ENCODE measurements at places on chromosomes 16 and 17.

GRCh38 chr17:73643001-73643851, 1.0 kb downstream of the SDK2 start:
- no peak for DNase-seq

DNA sequence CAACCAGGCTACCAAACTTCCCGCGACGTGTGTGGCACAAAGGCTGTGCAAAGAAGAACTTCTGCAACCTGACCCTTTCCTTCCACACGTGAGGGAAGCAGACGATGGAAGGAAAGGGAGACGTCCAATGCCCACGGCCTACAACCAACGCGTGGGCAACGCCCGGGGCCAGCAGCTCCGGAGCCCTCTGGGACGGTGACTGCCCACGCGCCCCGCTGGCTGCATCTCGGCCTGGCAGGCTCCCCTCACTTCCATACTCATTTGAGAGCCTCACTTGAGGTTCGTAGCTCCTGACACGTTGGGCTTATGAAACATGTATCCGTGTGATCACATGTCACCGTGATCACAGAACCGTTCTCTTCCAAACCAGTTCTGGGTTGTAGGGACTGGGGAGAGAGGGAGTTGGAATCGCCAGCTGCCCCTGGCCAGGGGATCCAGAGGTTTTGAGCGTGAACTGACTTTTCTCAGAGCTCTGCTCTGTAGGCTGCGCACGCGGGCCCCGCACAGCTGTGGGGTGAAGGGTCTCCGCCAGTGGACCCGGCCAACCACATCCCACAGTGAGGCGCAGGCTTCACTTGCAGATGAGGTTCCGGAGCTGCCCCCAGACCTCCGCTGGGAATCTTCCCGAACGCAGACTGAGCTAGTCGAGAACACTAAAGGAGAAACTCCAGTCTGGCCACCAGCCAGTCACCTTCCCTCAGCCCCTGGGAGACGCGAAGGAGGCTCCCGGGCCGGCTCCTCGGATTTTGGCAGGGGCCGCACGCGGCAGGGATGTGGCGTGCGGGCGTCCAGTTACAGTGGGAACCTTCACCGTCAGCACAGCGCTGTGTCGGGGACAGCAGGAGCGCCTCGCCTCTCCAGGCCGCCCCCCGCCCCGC, 1.0 kb downstream of the LMF1 start:
- no peak for DNase-seq

DNA sequence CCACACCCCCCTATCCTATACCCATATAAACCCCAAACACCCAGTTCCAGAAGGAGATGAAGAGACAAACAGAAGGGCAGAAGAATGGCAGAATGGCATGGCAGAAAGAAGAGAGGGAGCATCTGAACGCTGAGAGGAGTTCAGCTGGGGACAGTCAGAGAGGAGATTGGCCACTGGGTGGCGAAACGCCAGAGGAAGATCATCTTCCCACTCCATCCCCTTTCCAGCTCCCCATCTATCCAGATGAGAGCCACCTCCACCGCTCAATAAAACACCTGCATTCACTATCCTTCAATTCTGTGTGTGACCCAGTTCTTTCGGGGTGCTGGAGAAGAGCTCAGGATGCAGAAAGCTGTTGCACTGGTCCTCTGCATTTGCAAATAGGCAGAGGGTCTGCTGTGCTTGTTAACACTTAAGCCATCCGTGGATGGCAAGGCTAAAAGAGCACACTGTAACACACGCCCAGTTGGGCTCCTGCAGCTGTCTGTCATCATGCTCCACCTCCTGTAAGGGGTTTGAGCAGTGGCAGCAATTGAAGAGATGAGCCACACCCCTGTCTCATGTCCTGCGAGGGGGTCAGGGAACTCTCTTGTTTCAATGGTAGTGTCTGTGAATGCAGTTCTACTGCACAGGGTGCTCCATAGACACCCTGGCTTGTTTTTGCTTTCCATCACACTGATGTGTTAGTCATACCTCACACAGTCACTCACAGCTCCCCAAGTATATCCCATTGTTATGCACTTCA, 1034.8 kb upstream of the RBFOX1 start:
- DNase-seq = peak; percentile 66

- DNase-seq = peak; percentile 75
Measured at GRCh38 chr16:82633964-82634600, 7.3 kb downstream of the CDH13 start.

DNA sequence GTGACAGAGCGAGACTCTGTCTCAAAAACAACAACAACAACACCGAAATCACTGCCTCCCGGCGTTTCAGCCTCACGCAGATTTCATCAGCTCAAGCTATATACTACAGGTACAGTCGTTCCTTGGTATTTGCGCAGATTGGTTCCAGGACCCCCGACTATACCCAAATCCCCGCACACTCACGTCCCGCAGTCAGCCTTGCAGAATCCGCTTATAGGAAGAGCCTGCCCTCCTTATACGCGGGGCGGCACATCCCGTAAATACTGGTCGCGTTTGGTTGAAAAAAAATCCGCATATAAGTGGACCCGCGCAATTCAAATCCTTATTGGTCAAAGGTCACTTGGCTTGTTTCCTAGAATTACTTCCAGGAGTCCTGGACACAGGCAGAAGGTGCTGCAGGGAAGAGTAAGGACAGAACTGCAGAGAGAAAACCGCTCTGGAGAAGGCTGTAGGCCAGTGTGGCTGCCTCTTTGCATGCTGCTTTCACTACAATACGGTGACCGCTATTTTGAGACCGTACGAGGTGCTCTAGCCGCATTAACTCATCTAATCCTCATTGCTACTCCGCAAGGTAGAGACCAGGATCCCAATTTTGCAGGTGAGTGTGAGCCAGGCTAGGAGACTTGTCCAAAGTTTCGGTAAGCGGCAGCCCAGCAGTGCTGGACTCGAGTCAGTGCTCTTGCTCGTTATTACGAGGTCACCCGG, 718 bp downstream of the NDUFAB1 start:
- DNase-seq = no peak

GRCh38 chr17:40510328-40510648, 8.9 kb upstream of the TNS4 start:
- DNase-seq = no peak

DNA sequence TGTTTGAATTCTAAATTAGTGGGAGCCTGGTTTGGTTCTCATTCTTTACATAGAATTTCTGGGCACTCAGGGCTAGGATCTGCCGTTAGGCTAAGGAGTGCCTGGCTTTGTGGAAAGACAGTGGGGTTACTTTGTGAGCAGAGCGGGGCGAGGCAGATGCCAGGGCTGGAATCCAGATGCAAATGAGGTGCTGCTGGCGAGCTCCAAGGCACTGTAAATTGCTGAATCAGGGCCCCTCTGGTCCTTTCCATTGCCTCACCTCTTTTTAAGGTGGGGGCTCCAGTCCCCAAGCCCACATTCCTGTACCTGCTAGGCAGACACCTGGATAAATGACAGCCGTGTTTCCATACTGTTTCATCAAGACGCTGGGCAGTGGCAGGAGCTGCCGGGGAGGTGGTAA, 33.8 kb downstream of the PIPOX start:
- DNase-seq = no peak

GRCh38 chr16:56289862-56290261, 98.6 kb downstream of the GNAO1 start:
- no peak for DNase-seq

DNA sequence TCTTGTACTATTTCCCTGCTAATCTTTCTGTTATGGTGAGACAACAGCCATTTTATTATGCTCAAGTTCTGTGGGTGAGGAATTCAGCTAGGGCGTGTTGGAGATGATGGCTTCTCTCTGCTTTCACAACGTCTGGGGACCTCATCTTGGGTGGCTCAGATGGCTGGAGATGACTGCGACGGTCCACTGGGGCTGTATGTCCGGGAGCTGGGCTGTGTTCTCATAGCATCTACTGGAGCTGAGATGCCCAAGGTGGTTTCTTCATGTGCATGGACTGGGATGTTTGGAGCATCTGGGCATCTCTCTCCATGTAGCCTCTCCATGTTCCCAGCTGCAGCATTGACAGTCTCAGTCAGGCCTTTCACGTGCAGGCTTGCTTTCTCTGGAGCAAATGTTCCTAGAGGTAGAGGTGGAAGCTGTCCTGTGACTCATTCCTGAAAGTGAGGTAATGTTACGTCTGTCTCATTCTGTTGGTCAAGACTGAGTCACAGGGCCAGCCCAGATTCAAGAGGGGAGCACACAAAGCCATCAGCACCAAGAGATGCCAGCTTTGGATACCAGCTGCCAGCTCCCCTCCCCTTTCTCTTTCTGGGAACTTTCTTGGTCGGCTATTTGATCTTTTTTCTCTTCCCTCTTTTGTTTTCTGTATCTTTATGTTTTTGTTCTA, 96.2 kb downstream of the RAP1GAP2 start:
- no peak for DNase-seq

GRCh38 chr17:41650794-41651624, 26.6 kb upstream of the KRT17 start:
- DNase-seq = no peak

GRCh38 chr17:28982131-28982793, 23.6 kb downstream of the SEZ6 start:
- DNase-seq = no peak

GRCh38 chr16:3879887-3880564, 487 bp downstream of the CREBBP start:
- no peak for DNase-seq

- DNase-seq = no peak
Measured at GRCh38 chr16:86919078-86919477, 340.7 kb downstream of the FOXL1 start.

- peak; percentile 16 for DNase-seq
Measured at GRCh38 chr17:55086635-55087058, 118.1 kb downstream of the STXBP4 start.

GRCh38 chr17:43576563-43577229, 30.6 kb upstream of the ETV4 start:
- DNase-seq = peak; percentile 28

DNA sequence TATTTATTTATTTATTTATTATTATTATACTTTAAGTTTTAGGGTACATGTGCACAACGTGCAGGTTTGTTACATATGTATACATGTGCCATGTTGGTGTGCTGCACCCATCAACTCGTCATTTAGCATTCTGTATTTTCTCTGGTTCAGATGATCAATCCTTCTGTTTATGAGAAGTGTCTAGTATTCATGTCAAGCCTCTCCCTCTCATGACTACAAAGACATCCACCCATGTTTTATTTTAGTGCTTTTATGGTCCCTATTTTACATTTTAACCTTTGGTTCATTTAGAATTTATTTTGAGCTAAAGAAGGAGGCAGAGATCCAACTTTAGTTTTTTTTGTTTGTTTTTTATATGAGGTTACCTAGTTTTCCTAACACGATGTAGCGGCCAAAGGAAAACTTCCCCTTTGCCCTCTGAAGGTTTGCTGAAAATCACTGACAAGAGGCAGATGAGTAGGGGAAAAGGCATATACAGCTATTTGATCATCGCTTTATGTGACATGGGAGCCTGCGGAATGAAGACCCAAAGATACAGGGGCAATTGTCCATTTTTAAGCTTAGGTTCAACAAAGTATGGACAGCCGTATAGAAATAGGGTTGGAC, 22.4 kb upstream of the AQP8 start:
- DNase-seq = no peak

- no peak for DNase-seq
Measured at GRCh38 chr17:64771980-64772844, 110.1 kb upstream of the SMURF2 start.

DNA sequence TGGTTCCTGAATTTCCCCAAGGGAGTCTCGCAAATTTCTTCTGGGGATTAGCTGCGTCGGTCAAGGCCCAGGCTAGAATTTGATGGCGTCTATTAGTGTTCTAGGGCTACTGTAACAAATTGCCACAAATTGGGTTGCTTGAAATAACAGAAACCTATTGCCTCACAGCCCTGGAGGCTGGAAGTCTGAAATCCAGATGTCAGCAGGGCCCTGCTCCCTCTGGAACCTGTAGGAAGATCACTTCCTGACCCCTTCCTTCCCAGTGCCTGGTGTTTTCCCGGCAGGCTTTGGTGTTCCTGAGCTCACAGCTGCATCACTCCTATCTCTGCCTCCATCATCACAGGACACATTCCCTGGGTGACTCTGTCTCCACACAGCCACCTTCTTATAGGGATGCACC, 24.4 kb downstream of the DHRS7C start:
- no peak for DNase-seq

- DNase-seq = no peak
Measured at GRCh38 chr17:40854175-40854814, 12.7 kb downstream of the KRT12 start.

DNA sequence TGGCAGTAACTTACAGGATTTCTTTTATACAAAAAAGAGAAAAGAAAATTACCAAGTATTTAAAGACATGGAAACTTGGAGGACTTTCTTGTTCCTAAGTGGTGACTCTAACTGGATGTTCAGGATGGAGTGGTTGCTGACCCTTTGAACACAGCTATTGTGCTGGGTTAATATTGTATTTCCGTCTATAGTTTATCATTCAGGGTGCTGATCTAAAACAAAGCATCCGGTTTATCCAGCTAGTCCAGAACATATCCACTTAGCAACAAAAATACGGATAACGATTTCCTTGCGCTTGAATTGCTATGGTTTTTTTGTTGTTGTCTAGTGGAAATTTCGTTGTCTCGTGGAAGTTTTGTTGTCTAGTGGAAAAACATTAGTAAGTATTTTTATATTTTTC, 38.2 kb downstream of the SNTB2 start:
- DNase-seq = no peak

DNA sequence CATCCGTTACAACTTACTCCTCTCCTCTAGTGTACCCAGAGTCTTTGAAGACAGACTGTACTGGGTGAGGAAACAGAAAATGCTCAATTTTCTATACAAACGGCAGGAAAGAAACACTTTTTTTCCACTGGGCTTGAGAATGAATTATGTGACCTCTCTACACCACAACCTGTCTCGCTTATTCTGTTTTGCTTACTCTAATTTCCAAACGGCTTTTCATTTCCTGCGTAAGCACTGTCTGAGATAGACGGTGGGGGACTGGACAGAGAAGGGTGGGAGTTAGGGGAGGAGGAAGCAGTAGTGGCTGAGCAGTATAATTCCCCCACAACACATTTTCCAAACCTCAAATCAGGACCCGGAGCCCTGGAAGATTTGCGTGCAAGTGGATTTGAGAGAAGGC, 191.4 kb upstream of the SDK2 start:
- DNase-seq = no peak

- no peak for DNase-seq
Measured at GRCh38 chr16:48451323-48451722, 66.1 kb upstream of the SIAH1 start.

DNA sequence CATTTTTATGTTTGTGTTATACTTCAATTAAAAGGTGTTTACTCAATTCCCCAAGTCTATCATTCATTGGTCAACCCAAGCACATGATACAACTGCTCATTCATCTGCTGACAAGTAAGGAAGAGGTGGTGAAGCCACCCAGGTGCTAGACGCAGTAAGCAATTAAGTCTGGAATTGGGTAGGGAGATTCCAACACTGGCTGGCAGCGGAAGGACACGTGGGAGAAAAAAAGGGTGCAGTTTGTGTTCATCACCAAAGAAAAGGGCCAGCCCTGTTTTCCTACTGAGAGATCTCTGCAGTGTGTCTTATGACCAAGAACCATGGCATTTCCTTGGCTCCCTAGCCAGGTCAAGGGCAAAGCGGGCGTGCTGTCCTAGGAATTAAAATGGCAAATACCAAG, 11.8 kb upstream of the ZNF23 start:
- DNase-seq = no peak

GRCh38 chr16:1777375-1778199, 4.7 kb upstream of the MRPS34 start:
- no peak for DNase-seq

- DNase-seq = no peak
Measured at GRCh38 chr17:50301891-50302584, 27.8 kb downstream of the TMEM92 start.

Data from DMS153 (cell line).